ENCODE measurements at places on chromosomes 2 and 18.

DNA sequence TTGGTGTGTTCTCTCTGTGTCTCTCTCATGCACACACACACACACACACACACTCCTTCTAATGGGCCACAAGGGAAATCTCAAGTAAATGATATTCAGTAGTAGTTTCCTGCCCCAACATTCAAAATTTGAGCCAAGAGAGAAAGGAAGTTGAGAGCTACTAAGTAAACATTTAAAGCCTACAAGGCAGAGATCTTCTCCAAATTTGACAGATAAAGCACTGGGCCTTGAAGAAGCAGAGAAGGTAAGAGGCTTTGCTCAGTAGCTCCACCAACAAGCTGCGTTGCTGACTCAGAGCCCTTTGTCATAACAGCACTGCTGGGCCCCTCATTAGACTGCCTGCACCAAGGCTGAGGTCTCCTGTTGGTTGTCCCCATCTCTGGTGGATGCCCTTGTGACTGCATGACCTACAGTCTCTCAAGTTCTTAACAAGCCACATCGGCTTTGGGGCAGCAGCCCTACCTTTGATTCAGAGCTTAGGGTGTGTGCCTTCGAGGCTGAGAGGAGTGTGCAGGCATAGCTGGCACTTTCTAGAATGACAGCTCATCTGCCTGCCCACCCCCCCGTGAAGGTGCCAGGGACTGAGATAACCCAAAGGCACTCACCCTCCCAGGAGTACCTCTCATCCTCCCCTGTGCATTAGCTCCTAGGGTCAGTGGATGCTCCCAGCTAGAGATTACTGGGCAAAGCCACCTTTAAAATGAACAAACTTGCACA, 32.3 kb upstream of the NEB start:
- no peak for DNase-seq

GRCh38 chr18:76589316-76589715, 94.3 kb upstream of the ZNF516 start:
- DNase-seq: peak; percentile 50

GRCh38 chr18:79458131-79458838, 62.6 kb downstream of the NFATC1 start:
- DNase-seq: no peak

GRCh38 chr2:176104316-176105077, 2.6 kb upstream of the HOXD11 start:
- DNase-seq: no peak

GRCh38 chr2:12338946-12339697, 377.6 kb upstream of the TRIB2 start:
- DNase-seq: no peak

DNA sequence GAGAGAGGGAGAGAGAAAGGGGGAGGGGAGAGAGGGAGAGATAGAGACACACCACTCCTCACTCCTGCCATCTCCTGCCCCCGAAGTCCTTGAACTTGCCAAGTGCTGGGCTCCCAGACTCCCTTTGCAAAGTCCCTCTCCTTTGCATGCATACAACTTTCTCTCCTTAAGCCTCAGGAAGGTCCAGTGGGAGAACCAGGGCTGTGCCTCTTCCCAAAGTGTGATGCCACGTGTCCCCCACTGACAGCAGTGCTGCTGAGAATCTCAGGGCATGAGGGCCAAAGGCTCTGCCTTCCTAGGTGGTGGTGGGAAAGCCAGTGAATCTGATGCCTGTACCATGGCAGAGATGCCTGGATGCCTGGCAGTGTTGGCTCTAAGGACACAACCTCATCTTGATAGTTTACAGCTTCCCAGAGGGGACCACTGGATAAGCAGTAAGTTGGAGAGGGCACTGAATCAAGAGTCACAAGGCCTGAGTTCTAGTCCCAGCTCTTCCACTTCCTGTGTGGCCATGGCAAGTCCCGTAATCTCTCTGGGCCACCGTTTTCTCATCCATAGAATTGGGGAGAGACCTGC, 103.4 kb downstream of the CLIP4 start:
- no peak for DNase-seq

- no peak for DNase-seq
Observed at GRCh38 chr2:230688490-230688889, 24.2 kb upstream of the CAB39 start.

GRCh38 chr2:173217116-173217840, 137.4 kb upstream of the CDCA7 start:
- DNase-seq: no peak

GRCh38 chr2:27796791-27797765, 25.6 kb downstream of the MRPL33 start:
- DNase-seq: no peak
